ENCODE measurements at places on chromosomes 7 and 10.

GRCh38 chr10:7572391-7572790 is 94.4 kb downstream of the ITIH5 start:
- no peak for DNase-seq

GRCh38 chr7:140525743-140526142 is 46.4 kb upstream of the MKRN1 start:
- DNase-seq, result no peak

- no peak for DNase-seq
These were observed 3.3 kb upstream of the SMO start for GRCh38 chr7:129184981-129185670.

GRCh38 chr10:27088119-27089044 is 11.9 kb downstream of the ANKRD26 start:
- DNase-seq, result no peak

DNA sequence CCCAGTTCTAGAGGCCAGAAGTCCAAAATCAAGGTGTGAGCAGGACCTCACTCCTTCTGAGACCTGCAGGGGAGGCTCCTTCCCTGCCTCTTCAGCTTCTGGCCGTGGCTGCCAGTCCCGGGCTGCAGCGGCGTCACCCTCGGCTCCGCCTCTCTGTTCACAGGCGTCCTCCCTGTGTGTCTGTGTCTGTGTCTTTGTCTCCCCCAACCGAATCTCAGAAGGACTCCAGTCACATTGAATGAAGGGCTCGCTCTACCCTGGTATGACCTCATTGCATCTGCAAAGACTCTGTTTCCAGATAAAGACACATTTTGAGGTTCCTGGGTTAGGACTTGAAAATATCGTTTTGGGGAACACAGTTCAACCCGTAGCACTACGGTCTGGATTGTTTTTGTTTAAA is 33.1 kb upstream of the GALNT11 start:
- peak; percentile 62 for DNase-seq

GRCh38 chr10:75245354-75246250 is 9.8 kb upstream of the COMTD1 start:
- DNase-seq, result no peak

DNA sequence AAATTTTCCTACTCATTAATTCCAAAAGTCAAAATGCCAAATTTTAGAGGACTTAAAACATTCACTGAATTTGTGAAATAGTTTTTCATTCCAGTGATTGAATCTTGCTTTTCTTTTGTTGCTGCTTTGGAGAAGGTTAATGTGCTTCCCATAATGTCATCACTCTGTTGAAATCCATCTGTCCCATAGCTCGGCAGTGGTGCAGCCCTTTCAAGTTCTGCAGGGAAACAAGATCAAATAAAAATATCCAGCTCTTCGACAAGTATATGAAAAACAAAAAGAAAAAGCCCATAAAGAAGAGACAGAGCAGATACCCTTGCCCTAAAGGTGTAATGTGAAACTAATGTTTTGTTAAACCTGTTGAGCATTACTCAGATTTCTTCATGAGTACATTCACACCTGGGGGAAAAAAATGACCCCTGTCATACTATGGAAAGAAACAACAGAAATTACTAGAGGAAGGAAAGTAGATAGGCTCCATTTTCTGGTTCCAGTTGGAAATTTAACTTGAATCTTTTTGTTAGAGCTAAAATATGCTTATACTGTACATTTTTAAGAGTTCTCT is 35.1 kb downstream of the AGR3 start:
- DNase-seq, result no peak

- no peak for DNase-seq
These were observed 393.1 kb downstream of the TNS3 start for GRCh38 chr7:47188653-47189315.

GRCh38 chr10:86387178-86387794 is 20.7 kb upstream of the GRID1 start:
- DNase-seq, result no peak

DNA sequence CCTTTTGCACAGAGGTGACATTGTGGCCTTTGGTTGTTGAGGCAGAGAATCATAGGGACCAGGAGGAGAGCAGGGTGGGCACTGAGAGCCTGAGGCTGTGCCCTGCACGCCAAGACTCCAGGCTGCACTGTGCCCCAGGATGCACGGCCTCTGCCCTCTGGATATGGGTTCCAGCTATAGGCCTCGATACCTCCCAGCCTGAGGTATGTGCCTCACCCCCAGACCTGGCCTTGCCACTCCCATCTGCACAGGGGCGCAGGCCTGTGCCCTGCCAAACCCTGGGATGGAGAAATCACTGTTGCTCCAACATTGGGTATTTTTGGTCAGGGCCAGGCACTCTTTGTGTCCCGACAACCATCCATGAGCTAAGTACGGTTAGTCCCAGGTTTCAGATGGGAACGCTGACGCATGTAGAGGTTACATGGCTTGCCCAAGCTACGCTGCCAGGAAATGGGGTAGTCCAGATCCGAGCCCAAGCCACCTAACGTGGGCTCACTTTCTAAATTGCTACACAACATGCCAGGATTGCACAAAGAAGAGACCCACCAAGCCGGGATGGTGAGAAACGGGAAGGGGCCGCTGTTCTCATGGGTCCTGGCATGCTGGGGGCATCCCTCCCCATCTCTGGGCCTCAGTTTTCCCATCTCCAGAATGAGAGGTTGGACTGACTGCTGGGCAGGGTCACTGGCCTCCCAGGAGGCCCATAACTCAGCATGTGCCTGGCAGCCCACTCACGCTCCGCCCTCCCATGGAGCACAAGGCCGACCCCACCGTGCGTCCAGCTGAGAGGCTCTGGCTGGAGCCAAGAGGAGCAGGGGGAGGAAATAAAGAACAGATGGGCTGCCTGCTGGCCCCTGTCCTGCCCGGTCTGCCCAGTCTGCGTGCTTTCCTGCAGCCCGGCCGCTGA is 44.2 kb downstream of the ZCCHC24 start:
- no peak for DNase-seq

GRCh38 chr7:584122-584465 is 64.4 kb upstream of the PDGFA start:
- DNase-seq, result peak; percentile 87

DNA sequence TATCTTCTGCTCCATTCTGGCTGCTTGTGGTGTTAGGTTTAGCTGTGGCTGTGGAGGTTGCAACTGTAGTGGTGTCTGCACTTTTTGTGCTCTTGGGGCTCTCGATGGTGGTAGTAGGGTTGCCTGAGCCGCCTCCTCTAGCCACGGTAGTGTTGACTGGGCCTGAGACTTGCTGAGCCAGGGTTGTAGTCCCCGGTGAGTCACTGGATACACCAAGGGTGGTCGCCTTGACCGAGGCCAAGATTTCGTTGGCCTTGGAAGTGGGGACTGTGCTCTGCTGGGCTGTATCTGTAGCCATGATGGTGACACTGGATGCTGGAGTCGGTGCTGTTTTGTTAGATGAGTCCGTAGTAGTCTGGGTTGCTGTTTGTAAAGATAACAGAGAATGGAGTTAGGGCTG is 45.4 kb downstream of the PODXL start:
- DNase-seq, result no peak

- no peak for DNase-seq
These were observed 36.9 kb downstream of the ENTPD1 start for GRCh38 chr10:95792874-95793285.

- no peak for DNase-seq
These were observed 501 bp downstream of the TFPI2 start for GRCh38 chr7:93890041-93890463.

- no peak for DNase-seq
These were observed 287.2 kb downstream of the GFRA1 start for GRCh38 chr10:115985786-115986185.

DNA sequence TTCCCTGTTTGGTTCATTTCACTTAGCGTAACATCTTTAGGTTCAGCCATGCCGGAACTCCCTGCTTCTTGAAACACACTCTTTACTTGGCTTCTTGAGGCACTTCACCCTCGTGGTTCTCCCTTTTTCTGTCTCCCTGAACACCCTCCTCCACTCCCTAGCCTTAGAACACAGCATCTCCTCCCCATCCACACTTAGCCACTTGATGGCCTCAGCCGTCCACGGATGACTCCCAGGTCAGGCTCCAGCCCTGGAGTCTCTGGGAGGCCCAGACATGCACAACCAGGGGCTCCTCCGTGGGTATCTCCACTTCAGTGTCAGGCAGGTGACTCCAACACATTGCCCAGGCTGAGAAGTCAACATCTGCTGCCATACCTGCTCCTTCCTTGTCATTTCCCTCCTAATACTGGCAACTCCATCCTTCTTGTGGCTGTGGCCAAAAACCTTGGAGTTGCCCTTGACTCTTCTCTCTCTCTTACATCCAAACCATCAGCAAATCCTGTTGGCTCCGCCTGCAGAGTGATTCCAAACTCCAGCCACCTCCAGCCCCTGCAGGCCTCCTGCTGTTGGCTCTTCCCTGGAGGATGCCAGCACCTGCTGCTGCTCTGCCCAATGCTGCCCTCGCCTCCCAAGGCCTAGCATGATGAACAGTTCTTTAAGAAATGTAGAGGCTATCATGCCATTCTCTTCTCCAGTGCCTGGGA is 8.4 kb upstream of the INMT start:
- no peak for DNase-seq

- DNase-seq, result no peak
These were observed 15.5 kb upstream of the TSPAN12 start for GRCh38 chr7:120873401-120873800.

- no peak for DNase-seq
These were observed 90.9 kb downstream of the NT5C2 start for GRCh38 chr10:103102195-103102594.

DNA sequence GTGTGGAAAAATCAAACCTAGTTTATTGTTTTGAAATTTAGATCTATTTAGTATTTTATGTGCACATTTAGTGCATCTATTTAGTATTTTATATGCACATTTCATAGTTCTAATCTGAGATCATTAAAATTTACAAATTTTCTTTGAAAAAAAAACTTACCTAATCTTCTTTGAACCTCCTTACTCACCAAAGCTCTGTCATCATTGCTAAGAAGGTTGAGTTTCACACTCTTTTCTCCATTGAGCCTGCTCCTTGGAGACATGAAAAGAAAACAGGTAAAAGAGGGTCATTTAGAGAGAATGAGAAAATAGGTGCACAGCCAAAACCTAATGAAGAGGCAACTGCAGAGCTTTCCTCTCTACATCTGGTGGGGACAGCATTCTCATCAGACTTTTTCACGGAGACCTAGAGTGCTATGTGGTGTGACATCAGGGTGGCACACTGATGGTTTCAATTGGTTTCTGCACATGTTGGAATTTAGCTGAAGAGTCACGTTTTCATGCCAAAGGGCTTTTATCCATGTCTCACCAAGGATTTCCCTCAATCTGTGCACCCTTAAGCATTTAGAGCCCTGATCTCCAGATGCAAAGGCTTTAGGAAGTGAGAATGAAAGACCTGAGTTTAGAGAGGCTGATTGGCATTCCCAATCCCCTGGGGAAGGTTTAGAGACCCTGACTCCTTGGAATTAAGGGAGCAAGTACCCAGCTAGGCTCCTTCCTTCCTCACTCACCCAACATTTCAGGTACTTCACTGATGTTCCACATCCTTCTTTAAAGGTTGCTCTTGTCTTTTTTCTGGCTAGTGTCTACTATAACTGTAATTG is 89.2 kb upstream of the CAPZA2 start:
- no peak for DNase-seq

DNA sequence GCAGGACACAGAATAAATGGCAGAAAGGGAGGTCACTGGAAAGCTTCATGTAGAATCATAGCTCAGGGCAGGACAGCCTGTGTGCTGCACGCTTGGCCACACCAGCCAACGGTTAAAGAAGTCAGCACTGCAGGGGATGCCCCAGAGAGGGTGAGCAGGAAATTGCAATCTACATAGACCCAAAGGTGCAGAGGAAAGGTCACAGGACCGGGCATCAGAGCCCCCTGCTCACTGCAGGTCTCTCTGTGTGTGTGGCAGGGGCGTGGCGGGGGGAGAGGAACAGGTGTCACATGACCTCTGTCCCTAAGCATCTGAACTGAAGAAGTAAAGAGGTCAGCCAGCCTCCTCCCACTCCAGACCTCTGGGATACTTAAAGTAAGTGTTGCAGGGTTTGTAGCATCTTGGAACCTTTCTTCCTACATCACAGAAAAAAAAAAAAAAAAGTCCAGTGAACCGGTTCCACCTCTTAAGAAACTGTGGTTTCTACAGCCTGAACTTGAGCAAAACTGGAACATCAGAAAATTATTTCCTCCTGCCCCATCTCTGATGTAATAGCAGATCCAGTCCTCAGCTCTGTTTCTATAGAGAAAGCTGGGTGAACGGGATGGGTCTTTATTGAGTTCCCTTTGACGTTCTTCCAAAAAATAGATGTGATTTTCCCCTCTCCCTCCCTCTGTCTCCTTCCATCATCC is 64.3 kb downstream of the RGS10 start:
- peak; percentile 39 for DNase-seq

DNA sequence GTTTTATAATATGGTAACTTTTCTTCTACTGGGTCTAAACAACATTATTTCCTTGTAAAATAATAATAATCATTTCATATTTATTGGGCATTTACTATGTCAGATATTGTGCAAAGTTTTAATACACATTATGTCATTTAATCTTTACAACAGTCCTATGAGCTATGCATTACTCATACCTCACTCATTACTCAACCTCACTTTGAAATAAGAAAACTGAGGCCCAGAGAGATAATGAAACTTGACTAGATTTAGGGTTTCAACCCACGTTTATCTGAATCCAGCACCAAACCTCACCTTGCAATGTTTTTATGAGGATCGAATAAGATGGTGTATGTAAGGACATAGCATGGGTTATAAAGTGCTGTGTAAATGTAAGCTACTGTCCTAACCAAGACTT is 153.2 kb upstream of the SLC13A1 start:
- no peak for DNase-seq

DNA sequence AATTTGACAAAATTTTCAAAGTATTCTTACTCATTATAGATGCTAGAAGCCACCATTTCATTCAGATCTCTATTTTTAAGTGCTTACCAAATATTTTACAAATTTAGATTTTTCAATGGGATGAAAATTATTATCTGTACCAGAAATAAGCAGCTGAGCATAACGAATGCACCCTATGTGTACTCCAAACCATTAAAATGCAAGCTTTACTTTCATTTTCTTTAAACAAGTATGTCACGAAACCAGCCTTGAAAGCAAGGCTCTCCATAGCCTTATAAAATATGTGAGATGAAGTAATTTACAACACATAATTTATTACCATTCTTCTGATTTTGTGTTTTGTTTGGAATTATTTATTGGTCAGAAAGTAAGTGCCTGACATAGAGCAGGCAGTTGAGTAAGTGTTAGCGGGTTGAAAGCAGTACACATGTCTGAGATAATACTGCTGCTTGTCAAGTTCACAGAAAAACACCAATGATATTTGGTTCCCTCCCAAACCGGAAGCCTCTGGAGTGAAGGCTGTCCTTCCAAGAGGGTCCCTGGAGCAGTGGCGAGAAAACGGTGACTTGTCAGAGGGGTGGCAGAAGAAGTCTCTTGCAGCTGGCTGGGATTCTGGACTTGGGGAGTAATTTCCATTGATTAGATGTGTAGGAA is 322.7 kb upstream of the PFKP start:
- no peak for DNase-seq

- peak; percentile 25 for DNase-seq
These were observed 66.6 kb downstream of the CAV1 start for GRCh38 chr7:116591202-116592040.

- no peak for DNase-seq
These were observed 17.2 kb upstream of the MNX1 start for GRCh38 chr7:157027568-157028198.

- no peak for DNase-seq
These were observed 35.8 kb upstream of the GRID1 start for GRCh38 chr10:86402283-86402941.

GRCh38 chr7:82067628-82068264 is 297.9 kb upstream of the HGF start:
- no peak for DNase-seq
